ENCODE measurements at places on chromosomes 3 and 15.
A peak's percentile ranks its signal among the peaks of the same experiment; 100 is the strongest.

GRCh38 chr15:101675796-101676582, 23.8 kb upstream of the TM2D3 start:
- DNase-seq: peak; percentile 44

DNA sequence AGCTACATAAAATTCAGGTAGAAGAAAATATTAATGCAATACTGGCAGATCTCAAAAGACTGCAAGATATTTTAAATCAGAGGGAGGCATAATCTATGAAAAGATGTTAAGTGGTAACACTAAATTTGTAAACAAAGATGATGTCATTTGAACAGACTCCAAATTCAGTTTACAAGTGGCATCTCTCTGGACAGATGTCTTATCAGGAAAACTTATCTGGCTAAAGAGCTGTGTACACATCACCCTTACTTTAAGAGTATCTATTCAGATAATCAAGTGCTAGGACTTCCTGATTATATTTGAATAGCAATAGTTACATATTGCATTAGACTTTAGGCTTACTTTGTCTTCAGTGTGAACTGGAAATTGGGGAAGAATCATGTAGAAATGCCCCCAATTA, 231.5 kb downstream of the WDR72 start:
- DNase-seq: no peak

GRCh38 chr3:176415661-176416295, 781.5 kb downstream of the TBL1XR1 start:
- no peak for DNase-seq

GRCh38 chr3:14810070-14810791, 8.5 kb upstream of the FGD5 start:
- no peak for DNase-seq

- DNase-seq: peak; percentile 36
Measured at GRCh38 chr3:21835264-21835663, 84.3 kb upstream of the ZNF385D start.

DNA sequence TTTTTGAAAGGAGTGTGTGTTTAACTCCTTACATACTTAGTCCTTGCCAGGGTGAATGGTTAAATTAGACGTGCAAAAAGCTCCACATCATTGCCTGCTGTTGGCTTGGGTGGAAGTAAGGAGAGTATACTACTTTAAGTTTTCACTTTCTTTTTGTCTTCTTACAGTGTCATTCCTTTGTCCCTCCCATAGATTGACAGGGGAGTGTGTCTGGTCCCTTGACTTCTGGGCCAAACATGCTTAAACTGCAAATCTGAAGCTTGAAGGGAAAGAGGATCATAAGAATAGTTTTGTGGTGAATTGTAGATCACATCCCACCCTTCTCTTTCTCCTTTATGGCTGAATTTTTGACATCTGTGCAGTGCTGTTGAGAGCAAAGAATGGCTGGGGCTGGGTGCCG, 355.8 kb upstream of the C2CD4B start:
- no peak for DNase-seq

DNA sequence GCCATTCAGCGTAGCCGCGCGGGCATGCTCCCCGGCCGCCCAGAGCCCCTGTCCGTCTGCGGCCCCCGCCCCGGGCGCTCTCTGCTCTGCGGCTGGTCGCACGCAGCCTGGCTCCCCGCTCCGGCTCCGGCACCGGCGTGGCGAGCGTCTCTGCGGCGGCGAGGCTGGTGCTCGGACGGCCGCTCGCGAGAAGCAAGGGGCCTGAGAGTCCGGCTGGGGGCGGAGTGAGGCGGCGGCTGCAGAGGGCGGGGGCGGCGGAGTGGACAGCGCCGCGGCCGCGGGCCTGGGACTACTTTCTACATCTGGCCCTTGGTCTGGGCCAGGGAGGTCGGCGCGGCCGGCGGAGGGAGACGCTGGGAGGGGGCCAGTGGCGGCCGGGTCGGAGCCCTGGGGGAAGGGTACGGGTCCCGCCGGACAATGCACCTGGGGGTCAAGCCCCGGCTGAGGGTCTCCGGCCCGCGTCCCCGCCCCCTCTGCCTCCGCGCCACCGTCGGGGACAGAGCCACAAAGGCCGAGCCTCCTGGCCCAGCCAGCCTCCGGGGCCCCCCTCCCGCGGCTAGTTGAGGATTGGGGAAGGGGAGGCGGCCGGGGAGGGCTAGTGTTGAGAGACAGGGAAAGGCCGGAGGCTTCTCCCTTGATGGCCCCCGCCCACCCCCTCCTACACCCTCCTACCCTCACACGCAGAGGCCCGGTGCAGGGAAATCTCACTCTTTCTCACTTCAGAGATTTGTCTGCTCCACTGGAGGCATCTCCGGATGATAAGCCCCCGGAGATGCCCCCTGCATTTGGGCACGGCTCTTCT, at the start of gene PRTG:
TSS of gene PRTG (minus strand) at position 226 of the 802 bp plus-strand sequence. CDS start at position 5, 221 bp downstream.
- DNase-seq: peak; percentile 18

DNA sequence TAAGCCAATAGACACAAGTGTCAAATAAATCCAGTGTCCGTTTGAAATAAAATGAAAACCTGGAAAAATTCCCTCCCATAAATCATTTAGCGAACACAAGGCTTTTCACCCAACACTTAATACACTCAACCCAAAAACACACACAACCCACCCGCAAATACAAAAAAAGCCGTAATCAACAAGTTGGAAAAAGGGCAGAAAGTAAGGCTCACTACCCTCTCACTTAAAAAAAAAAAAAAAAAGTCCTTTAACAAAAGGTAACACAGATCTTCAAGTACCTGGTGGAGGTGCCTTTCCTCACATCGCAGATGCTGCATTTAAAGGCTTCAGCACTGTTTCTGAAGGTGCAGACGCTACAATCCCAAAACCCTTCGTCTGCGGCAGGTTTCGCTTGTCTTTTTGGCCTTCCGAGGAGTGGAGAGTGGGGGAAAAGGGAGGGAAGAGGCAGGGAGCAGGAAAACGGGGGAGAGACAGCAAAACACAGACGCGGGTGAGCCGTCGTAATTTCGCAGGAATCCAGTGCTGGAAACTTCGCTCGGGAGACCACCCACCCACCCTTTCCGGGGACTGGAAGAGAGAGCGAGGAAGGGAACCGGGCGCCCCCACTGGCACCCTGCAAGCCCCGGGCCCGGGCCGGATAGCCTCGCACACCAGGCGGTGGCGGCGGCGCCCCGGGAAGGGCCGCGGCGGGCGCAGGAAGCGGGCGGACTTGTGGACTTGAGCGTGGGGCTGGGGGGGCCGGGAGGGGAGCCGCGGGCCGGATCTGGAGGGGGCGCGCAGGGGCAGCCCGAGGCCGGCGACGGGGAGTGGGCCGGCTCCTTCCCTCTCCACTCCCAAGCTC, 401.8 kb downstream of the SHQ1 start:
- DNase-seq: no peak

- DNase-seq: no peak
Measured at GRCh38 chr3:67296039-67296892, 298.2 kb downstream of the KBTBD8 start.

DNA sequence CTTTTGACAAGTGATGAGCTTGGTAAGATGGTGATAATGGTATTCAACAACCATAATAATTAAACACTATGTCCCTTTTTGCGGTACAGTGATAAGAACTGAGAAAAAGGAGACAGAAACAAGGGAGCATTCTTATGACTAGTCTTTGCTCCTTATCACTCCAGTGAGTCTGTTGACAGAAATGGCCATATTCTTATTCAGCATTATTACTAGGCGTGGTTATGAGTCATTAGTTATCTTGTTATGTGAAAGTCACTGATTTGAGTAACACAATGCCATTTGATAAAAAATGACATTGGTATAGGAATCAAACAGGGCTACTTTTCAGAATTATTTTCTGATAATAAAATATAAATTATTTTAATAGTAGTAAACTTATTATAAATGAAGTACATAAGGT, 193.5 kb downstream of the C3orf38 start:
- no peak for DNase-seq

DNA sequence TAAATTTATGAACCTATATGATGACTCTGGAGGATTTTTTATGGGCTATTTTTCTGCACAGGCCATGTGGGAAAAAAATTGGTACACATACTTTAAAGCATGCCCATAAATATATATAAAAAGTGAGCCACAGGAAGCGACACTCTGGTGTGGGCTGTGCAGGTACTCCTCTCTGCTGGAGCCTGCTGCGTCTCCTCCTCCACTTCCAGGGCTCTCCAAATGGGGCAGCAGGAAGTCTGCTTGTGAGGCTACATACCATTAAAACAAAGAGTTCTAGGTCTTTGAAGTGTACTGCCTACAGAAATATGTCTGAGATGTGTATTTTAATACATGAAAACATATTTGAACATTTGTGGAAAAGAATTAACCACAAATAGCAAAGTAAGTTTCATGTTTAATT, 135.1 kb downstream of the CTNNB1 start:
- no peak for DNase-seq

DNA sequence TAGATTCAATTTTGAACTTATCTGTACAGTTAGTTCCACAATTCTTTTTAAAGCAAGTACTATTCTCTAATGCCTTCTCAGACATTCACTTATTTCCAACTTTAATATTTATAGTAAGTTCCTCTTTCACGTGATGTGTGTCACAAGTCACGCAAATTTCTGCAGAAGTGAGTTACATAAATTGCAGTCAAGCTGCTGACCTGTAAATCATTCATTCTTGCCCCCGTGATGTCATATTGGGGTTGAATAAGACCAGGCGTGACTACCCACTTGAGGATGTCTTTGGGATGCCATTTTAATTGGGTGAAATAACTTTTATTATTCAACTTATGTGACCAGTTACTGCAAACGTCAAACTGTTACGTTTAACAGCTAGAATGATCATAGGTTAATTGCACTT, 15.1 kb downstream of the PPARG start:
- DNase-seq: no peak

DNA sequence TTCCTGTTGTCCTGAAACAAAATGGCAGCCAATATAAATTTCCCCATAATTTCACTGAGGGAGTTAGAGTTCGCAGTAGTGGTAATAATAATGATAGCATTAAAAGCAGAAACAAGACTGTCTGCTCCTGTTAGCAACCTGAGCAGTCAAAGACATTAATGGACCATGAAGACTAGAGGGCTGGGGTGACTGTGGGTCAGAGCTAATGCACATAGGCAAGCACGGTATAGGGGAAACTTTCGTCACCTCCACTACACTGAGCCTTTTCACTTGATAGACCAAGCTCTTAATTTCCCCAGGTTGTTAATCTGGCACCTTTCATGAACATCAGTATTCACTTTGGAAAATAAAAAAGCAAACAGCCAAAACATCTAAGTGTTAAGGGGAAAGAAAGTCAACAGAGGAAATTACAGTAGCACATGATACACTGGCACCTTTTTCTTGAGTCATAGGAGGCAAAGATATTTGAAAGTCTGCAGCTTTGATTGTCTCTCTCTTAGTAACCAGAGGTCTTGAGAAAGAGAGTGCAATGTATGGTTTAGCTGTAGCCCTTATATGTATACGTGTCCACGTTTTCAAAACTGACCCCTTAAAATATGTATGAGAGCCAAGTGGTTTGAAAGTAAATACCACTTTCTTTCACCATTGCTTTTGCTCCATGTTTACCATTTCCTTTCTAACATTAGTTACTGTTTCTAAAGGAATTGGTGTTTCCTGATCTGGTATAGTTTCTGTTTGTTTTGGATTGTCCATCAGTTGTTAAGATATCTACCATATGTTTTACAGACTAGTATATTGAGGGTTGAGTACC, 104.8 kb downstream of the FILIP1L start:
- DNase-seq: no peak

GRCh38 chr3:2523281-2523836, 424.7 kb downstream of the CNTN4 start:
- DNase-seq: no peak

GRCh38 chr3:157543501-157544035, 40.4 kb upstream of the VEPH1 start:
- no peak for DNase-seq

DNA sequence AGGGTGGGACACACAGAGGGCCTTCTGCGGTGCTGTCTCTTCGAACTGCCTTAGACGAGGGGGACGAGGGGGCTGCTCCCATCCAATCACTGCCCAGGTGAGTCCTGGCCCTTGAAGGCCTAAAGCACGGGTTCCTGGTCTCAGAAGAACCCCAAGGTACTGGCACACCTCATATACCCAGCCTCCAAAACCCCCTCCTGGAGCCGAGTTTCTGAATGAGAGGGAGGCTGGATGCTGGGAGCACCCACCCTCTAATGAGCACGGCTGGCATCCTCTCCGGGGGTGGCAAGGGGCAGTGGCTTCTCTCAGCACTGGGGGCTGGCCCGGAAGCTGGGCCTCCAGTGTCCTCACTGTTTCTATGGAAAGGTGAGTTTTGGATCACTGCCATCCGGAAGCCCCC, 165.6 kb downstream of the LRRK1 start:
- DNase-seq: no peak

DNA sequence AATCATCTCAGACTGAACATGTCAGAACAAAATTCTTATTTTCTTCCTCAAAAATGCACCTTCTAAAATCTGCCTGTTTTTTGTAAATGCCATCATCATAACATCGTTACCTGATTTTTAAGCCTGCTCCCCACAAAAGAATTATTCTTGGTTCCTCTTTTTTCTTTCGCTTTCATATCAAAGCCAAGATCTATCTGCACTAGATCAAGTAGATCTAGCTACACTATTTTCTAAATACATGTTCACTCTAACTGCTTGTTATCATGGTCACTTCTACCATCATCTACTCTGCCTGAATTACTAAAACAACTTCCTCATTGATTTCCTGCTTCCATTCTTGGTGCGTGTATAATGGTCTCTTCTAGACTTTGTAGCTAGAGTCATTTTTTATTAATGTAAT, 217.7 kb downstream of the ARPP21 start:
- no peak for DNase-seq

GRCh38 chr15:70343961-70344621, 246.4 kb upstream of the TLE3 start:
- no peak for DNase-seq

GRCh38 chr3:14550651-14551611, 10.8 kb upstream of the GRIP2 start:
- DNase-seq: no peak

GRCh38 chr3:190040145-190040544, 80.6 kb downstream of the P3H2 start:
- DNase-seq: no peak

- DNase-seq: no peak
Measured at GRCh38 chr15:30904812-30905211, 1.1 kb downstream of the FAN1 start.

GRCh38 chr3:99212969-99213368, 311.5 kb upstream of the DCBLD2 start:
- no peak for DNase-seq

GRCh38 chr3:31974471-31974870, 6.6 kb downstream of the OSBPL10 start:
- DNase-seq: no peak

- DNase-seq: no peak
Measured at GRCh38 chr3:39148435-39149058, 4.8 kb downstream of the CSRNP1 start.

DNA sequence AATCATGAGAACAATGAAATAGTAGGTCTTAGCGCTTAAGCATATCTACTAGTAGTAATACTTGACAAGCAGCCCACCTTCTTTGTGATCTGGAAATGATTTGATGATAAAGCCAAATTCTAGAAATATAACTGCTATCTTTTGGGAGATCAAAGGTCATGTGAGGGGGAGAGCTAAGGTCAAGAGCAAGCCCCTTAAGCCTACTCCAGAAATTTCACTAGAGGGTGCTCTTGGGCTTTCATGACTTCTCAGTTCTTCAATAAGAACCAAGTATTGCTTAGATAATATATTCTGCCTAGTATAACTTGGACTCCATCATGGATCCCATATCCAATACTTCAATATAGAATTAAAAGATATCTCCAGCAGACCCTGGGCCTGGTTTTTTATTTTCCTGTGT, 319.6 kb downstream of the ZBTB20 start:
- DNase-seq: peak; percentile 23

All from HS-5 (cell line).